Upper lobe of right lung (tissue), 1 donor: ENCODE measurements at places on chromosomes 2 and 18. TPM values are rescaled to one million over a fixed set of nuclear protein-coding genes. Genes with fewer than 3 reads are reported as not detected.

The TCF4 gene
- total RNA-seq, result 143 TPM

The KLHL41 gene
- total RNA-seq, result 0.61 TPM

GRCh38 chr18:51151568-51152511 lies 45.6 kb downstream of the MEX3C start:
- H3K4me3 ChIP-seq, result no peak overlapping the region
- no peak overlapping the region for H3K27ac ChIP-seq
- no peaks in the 10 kb centered on the region for H3K4me1 ChIP-seq
- no peak for DNase-seq
- H3K36me3 ChIP-seq, result no peaks in the 10 kb centered on the region
- no peaks in the 10 kb centered on the region for H3K27me3 ChIP-seq

DNA sequence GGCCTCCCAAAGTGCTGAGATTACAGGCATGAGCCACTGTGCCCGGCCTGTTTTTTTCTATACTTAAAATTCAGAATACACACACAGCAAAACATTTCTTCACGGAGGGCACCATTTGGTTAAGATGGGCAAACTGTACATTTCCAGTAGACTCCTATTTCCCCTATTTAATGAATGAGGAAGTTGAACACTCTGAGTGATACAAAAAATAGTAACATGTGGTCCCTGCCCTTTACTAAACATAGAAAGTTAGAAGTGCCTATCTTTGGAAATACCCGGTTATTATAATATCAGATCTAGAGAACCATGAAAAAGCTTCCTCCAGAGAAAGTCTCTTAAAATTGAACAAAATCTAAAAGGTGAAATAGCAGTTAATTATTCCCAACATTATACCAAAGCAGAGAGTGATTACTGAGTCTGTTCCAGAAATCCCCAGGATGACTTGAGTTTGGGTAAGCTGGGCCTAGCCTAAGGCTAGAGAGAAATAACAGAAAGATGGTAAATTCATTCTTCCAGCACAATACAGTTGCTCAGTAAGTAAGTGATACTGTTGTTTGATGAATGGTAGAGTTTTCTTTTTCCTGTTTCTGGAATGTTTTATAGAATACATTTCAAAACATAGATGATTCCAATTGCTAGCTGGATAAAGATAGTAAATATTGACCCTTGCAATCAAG lies 23.3 kb upstream of the RMC1 start:
- no peak overlapping the region for H3K4me3 ChIP-seq
- no peaks in the 10 kb centered on the region for H3K4me1 ChIP-seq
- H3K27ac ChIP-seq, result no peak overlapping the region
- no peak for DNase-seq

The ATP6V1C2 gene
- not detected for total RNA-seq
